ENCODE measurements at places on chromosomes 13 and 19.

DNA sequence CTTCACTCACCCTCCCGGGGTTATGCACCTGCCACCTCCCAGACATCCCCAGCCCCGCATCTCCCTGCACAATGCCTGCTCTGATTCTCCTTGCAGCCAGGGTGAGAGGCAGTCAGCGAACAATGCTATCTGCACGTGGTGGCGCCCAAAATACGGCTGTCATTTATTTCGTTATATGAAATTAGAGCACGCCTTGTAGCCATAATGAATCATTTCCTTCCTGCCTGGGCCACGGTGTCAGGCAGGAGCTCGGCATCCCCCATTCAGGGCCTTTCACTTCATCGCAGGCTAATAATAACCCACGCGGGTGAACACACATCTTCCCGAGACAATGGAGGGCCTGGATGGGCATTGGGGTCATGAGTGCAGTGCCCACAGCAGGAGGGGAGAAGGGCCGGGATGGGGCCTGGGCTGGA lies 143.8 kb upstream of the ZNF507 start:
- no peak for DNase-seq

- no peak for DNase-seq
Observed at GRCh38 chr13:32947411-32948276, 68.6 kb upstream of the KL start.

DNA sequence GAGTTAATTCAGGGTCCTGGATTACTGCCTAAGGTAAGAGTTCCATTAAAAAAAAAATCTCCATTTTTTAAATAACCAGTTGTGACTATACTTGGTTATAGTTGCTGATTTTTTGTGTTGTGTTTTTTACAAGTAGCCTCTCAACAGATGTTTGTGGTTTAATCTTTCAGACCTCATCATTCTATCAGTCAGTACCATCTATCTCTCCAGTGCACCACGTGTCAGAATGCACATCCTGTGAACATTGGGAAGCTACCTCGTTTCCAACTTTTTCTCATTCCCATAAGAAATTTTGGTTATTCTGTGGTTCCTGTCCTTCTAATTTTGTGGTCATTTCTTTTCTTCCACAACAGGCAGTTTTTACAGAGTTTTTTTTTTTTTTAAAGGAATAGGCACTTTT lies 39.2 kb downstream of the WDFY2 start:
- DNase-seq, result no peak

DNA sequence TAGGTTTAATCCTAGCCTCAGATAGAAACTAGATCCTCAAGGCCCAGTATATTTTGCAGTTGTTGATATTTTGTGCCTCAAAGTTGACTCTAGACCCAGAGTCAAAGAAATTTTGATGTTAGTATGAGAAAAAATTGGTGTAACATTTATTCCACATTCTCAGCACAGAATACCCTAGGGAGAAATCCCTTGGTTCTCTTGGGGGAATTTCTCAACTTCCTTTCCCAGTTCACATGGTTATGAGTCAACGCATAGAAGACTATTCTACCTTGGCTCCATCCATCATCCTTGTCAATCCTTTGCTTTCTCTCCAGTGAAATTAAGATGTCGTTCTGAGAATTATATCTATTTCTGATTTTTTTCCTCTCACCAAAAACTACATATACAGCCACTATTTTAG lies 145.3 kb downstream of the POSTN start:
- DNase-seq, result no peak

- no peak for DNase-seq
Observed at GRCh38 chr13:46062185-46062584, 9.6 kb upstream of the ZC3H13 start.

GRCh38 chr13:75633285-75633684 lies 2.8 kb upstream of the LMO7 start:
- DNase-seq, result no peak

- no peak for DNase-seq
Observed at GRCh38 chr19:5231857-5232678, 108.5 kb downstream of the PTPRS start.

- DNase-seq, result no peak
Observed at GRCh38 chr19:6172074-6172863, 36.8 kb downstream of the ACSBG2 start.

GRCh38 chr19:4291184-4291732 lies 10.9 kb downstream of the TMIGD2 start:
- no peak for DNase-seq

- DNase-seq, result no peak
Observed at GRCh38 chr13:26445092-26445491, 112.4 kb upstream of the WASF3 start.

DNA sequence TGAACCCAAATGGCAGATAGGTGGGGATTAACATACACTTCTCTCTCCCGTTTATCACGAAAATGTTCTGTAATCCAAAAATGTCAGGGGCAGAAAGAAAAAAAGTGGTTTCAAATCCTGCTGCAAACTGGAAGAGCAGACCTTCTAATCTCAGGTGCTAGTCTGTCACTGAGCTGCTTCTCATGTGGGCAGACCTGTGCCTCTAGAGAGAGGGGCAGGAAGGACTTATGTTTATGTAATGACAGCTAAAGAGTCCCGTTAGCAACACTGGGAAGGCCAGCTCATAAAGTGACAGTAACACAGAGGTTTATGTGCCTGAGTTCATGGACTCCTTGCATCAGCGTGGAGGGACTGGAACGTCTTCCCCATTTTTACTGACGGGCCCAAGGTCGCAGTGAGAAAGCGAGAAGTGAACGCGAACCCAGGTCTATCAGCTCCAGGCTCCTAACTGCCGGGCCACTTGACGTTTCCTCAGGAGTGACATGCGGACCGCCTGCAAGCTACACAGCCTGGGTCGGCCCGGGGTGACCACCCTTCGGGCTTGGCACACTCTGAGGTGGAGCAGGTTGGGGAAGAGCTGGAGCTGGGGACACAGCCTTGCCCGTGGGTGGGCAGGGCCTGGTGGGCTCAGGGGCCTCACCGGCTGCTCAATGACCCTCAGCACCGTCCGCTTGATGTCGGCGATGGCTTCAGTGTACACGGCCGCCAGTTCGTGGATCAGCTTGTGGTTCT lies 9.6 kb upstream of the RSPH6A start:
- DNase-seq, result no peak

GRCh38 chr19:1808395-1808731 lies 3.7 kb downstream of the ATP8B3 start:
- DNase-seq, result no peak

- no peak for DNase-seq
Observed at GRCh38 chr13:30081331-30081730, 226.0 kb downstream of the KATNAL1 start.

DNA sequence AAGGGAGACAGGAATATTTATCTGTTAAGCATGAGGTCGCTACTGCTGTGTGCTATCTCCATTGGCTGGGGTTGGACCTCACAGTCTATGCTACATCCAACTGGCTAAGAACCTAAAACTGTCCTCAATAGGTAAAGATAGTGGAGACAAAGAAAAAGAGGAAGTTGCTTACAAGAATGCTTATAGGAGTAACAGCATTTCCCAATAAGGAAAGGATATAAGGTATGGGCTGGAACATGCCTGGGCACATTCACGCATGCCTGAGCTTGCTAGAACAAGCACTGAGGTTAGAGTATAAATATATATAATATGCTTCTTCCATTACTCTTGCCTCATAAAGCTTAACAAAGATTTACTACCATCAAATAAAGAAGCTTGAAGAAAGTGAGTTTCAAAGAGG lies 47.9 kb upstream of the CEACAM21 start:
- DNase-seq, result no peak

- no peak for DNase-seq
Observed at GRCh38 chr19:8088752-8089663, 36.4 kb downstream of the CCL25 start.

GRCh38 chr19:56880592-56881190 lies 40.2 kb upstream of the PEG3 start:
- DNase-seq, result no peak

DNA sequence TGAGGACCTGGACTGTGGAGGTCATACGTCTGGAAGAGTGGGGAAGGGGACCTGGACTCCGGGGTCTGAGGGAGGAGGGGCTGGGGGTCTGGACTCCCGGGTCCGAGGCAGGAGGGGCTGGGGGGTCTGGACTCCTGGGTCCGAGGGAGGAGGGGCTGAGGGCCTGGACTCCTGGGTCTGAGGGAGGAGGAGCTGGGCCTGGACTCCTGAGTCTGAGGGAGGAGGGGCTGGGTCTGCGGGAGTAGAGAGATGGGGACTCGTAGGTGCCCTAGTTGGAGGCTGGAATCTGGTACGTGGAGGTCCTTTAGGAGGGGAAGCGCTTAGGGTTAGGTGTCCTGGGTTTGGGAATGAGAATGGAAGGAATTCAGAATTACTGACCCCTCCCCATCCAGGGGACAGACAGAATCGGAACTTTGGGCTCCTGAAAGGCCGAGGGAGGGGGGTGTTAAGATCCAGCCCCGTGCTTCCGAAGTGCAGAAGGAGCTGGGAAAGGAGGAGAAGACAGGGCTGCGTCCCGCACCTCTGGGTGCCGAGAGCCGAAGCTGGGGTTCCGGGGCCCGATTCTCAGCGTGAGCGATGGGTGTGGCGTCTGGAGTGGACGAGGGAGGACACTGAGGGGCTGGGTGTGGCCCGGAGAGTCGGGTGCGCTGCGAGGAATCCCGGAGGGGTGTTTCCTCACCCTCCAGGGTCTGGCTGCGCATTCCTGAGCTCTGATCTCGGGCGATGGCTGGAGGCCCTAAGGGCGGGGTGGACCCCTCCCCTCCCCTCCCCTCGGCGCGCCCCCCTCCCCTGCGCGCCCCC lies 608 bp downstream of the MYADM start:
- DNase-seq, result no peak

DNA sequence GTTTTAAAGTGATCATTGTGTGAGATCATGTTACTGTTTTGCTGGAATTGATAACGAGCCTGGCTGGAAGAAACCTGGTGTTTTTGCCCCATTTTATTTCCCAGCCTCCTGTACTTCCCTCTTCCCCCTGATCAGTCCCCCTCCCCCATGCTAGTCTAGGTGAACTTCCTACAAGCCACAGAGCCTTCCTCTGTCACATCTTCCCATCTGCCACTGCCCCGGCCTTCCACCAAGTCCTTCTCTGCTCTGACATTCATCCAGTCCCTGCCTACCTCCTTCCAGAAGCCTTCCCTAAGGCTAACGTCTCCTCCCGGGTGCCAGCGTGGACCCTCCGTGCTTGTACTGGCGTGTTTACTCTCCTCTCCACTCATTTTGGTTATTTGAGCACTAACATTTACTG lies 14.3 kb downstream of the FARP1 start:
- no peak for DNase-seq

DNA sequence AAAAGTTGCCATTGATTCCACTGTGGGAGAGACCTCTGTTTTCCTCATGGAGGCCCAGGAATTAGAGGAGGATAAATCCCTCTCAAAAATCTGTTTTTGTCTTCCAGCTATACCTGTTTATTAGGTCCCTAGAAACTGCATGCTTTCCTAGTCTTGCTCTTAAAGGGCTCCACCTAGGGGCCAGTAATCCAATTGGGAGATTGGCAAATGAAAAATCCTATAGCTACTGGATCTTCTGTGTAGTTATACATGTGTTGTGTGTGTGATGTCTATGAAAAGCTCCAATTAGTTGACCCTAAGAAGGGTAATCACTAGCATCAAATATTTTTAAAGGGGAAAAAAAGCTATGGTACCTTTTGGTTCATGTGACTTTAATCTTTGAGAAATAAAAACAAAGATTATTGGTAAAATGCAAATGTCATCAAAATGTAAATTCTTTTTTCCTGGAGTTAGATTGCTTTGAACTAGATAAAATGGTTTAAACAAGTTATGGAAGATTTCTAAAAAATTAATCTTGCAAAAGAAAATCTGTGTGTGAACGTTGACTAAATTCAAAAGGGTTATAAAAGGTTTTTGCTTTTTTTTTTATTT lies 63.4 kb upstream of the C1QTNF9B start:
- DNase-seq, result no peak

DNA sequence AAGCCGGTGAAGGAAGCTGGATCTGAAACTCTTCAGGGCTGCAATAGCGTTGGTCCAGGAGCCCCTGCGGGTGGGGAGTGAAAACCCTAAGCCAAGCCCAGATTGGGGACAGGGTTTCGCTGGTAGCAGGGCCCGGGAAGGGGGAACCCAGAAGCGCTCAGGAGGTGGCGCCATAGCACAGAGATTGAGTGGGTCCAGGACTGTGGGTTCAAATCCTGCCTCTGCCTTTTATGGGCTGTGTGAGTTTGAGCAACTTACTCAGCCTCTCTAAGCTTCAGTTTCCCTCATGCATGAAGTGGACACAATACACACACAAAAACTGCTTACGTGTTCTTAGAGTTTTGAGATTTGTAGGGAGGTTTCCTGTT lies 8.3 kb upstream of the SYCN start:
- DNase-seq, result peak; percentile 47

DNA sequence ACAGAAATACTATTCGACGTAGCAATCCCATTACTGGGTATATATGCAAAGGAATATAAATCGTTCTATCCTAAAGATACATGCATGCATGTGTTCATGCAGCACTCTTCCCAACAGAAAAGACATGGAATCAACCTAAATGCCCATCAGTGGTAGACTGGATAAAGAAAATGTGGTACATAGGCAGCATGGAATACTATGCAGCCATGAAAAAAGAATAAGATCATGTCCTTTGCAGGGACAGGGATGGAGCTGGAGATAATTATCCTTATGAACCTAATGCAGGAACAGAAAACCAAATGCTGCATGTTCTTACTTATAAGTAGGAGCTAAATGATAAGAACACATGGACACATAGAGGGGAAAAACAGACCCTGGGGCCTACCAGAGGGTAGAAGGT lies 89.3 kb downstream of the UBL3 start:
- DNase-seq, result no peak
